ENCODE measurements at places on chromosomes 16 and 17. TPM values are rescaled to one million over a fixed set of nuclear protein-coding genes. Genes with fewer than 3 reads are reported as not detected.

PPP1R27 gene
- not detected for total RNA-seq

ABCC6 gene
- 0.37 TPM for total RNA-seq

CBX2 gene
- total RNA-seq = 2.3 TPM

KRTAP17-1 gene
- total RNA-seq = 0.12 TPM

CLEC19A gene
- total RNA-seq = not detected

SOX15 gene
- total RNA-seq = 0.12 TPM

ACSM2A gene
- not detected for total RNA-seq

FKBP10 gene
- 239 TPM for total RNA-seq

TAC4 gene
- not detected for total RNA-seq

NTN1 gene
- 0.12 TPM for total RNA-seq

BLTP2 gene
- 149 TPM for total RNA-seq

USP6 gene
- under 0.01 TPM for total RNA-seq

CES5A gene
- not detected for total RNA-seq

DRC3 gene
- 0.55 TPM for total RNA-seq

SEZ6 gene
- not detected for total RNA-seq
